ENCODE measurements at places on chromosomes 3 and 15. TPM values are rescaled to one million over a fixed set of nuclear protein-coding genes. Genes with fewer than 3 reads are reported as not detected.

- peak overlapping the region; percentile 68 for H3K4me3 ChIP-seq
- no peaks in the 10 kb centered on the region for H3K4me1 ChIP-seq
- H3K36me3 ChIP-seq: no peaks in the 10 kb centered on the region
- no peak overlapping the region for H3K27ac ChIP-seq
- H3K27me3 ChIP-seq: peaks cover 5% of the 10 kb centered on the region
These were observed 17.2 kb upstream of the ADIPOQ start for GRCh38 chr3:186825294-186825821.

- no peak for DNase-seq
- H3K27me3 ChIP-seq: no peaks in the 10 kb centered on the region
These were observed 371.4 kb downstream of the ROBO2 start for GRCh38 chr3:77411334-77411733.

DNA sequence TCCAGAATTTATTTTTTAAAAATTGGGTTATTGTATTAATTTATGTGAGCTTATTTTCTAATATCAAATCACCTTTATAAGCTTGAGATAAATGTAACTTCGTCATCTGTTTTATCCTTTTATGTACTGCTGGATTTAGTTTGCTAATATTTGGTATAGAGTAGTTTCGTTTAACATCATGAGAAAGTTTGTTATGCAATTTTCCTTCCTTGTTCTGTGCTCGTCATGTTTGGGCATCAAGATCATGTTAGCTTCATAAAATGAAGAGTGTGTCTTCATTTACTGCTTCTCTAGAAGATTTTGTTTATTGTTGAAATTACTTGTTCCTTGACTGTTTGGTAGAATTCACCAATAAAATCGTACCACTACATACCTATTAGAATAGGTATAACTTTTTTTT, 262.1 kb upstream of the SATB1 start:
- H3K4me3 ChIP-seq: no peak overlapping the region
- no peaks in the 10 kb centered on the region for H3K27me3 ChIP-seq
- no peaks in the 10 kb centered on the region for H3K4me1 ChIP-seq
- no peak for DNase-seq
- H3K36me3 ChIP-seq: peaks cover 4% of the 10 kb centered on the region

- H3K4me3 ChIP-seq: no peak overlapping the region
- no peaks in the 10 kb centered on the region for H3K4me1 ChIP-seq
- no peaks in the 10 kb centered on the region for H3K27me3 ChIP-seq
- no peak for DNase-seq
These were observed 103.3 kb upstream of the SPRED1 start for GRCh38 chr15:38149315-38149714.

DNA sequence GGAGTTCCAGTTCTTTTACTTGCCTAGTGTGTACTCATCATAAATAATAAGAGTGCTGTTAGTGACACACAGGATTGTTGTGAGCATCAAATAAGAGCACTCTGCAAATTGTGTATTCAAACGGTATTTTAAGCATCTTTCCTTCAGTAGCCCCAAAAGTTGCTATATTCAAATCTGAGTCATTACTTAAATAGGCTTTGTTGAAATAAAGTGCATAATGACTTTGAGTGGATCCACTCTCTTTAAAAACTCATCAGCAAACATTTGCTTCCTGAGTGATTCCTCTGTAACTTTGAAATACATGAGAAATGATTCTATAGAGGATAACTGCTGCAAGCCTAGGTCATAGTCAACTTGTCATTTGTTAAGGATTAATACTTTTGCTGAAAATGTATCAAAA, 29.3 kb upstream of the PLCL2 start:
- no peak overlapping the region for H3K27ac ChIP-seq
- no peak overlapping the region for H3K4me3 ChIP-seq
- no peaks in the 10 kb centered on the region for H3K36me3 ChIP-seq
- no peak for DNase-seq

DNA sequence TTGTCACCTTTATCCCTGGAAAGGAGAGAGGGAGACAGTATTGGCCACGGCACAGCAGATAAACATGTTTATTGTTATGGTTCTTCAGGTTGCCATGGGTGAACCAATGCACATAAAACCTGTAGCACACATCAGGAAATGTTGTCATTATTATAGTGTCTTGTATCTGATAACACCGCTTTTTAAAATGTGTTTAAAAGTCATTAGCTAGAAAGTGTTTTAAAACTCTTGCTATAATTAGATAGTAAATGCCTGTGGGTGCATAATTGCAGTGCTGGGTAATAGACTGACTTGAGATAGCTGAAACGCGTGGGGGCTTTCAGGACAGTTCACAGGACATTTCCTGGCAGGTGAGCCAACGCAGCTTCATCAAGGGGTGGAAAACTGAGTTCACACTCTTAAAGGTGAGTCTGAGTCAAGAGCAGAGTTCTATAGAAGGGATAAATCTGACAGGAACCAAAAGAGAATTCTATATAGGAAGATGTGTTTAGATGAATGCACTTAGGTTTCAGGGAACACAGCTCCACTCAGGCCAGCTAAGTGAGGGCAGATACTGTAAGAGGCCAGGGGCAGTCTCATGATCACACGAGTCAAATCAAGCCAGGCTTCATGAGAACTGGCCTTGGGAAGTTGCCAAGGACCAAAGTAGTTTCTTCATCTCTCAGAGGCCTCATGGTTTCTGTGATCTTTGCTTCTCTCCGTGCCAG, 35.6 kb upstream of the PPP4R2 start:
- H3K4me3 ChIP-seq: no peak overlapping the region
- no peak overlapping the region for H3K27ac ChIP-seq
- no peaks in the 10 kb centered on the region for H3K27me3 ChIP-seq

GRCh38 chr3:141945726-141946485, 69.5 kb downstream of the ATP1B3 start:
- no peak overlapping the region for H3K4me3 ChIP-seq
- H3K27ac ChIP-seq: no peak overlapping the region
- DNase-seq: no peak
- H3K4me1 ChIP-seq: no peaks in the 10 kb centered on the region

The SAMD7 gene
- total RNA-seq: not detected

DNA sequence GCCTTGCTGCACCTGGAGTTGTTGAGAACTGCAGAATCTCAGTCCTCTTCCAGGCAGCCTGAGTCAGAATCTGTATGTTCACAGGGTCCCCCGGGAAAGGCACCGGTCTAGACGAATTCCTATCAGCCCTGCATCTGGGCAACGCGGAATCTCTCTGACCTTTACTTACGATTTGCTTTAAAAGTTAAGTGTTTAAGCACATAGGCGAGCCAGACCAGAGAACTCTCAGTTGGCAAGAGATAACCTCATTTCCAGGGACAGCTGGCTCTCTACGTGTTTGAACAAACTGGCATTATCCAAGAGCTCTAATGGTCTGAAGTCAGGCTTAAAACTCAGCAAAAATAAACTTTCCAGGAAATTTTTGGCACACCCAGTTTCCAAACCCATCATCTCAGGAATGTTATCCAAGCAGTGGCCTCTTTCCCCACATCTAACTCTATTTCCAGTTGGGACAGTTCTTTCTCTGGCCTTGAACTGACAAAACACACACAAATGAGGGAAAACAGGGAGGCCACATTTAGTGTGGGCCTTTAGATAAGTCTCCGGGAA, 53.4 kb downstream of the HES1 start:
- H3K27ac ChIP-seq: no peak overlapping the region
- H3K27me3 ChIP-seq: no peaks in the 10 kb centered on the region
- no peaks in the 10 kb centered on the region for H3K4me1 ChIP-seq

The RBP2 gene
- total RNA-seq: not detected

DNA sequence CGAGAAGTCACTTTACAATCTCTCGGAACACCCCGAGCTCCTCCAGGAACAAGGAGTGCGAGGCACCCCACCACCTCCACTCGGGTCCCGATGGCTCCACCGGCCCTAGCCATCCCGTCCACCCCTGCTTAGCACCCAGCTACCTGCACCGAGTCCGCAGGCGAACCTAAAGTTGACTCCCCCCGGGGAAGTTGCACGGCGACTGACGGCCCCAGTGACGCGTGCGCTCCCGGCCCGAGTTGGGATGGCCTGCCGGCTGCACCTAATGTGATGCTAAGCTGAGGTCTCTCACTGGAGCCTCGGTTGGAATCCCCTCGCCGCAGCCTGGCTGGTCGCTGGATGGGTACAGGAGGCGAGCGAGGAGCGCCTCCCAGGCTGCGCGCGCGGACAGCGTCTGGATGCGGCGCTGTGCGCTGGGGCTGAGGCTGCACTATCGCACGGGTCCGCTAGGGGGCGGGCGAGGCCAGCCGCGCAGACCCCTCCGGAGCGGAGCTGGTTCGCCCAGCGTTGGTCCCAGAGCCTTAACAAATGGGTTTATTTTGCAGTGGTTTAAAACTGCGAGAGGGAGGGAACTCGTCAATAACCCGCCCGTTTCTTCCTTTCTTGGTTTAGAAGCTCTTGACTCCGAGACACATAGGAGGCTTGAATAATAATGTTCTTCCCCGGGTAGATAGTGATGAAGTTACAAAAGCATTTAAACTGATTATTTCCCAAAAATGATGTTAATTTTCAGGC, at the start of gene OXTR:
OXTR (minus strand) TSS at position 526 of the 735 bp plus-strand sequence. CDS start 1,426 bp downstream, outside the sequence.
- H3K4me3 ChIP-seq: peak within 1 kb of the TSS; percentile 57
- no peak within 1 kb of the TSS for H3K27ac ChIP-seq
- H3K4me1 ChIP-seq: peaks cover 2% of the 10 kb centered on the region
- no peaks in the 10 kb centered on the region for H3K36me3 ChIP-seq

DNA sequence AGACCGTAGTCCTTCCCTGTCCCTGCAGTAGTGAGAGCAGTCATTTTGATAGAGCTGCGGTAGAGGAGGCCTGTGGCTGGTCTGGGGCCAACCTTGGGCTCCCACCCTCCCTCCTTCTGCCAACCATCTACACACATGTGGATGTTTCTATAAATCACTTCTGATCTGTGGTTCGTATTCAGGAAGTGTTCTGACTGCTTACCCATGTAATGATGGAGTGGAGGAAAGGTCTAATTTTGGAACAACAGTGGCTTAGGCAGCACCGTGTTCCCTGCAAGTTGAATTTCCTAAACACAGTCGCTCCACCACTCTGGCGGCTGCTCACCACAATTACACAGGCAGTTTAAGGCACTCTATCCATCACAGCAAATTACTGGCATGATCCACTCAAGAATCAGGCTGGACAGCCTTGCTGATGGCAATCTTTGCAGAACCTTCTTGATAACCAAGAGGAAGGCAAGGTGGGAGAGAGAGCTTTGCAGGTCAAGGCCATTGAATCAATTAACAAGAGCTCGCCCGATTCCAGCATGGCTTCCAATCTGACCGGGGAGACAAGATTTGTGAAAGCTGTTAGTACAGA, 104.7 kb upstream of the VEPH1 start:
- DNase-seq: no peak
- H3K27ac ChIP-seq: no peak overlapping the region
- no peaks in the 10 kb centered on the region for H3K36me3 ChIP-seq
- H3K27me3 ChIP-seq: no peaks in the 10 kb centered on the region

The REC114 gene
- total RNA-seq: not detected

DNA sequence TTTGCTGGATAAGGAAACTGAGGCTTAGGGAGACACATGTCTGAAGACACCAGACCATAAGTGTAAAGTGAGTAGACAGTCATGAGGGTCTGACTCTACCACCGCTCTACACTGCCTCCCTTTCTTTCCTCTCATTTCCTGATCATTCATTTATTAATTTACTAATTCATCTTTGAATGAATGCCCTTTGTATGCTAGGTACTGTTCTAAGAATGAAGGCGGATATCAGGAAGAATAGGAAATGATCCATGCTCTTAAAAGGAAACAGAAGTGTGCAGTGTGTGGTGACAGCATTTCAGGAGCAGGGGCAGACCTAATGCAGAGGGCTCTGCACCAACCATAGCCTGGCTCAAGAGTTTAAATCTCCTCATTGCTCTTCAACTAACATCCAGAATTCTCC, 31.8 kb upstream of the PSMD6 start:
- no peak overlapping the region for H3K27ac ChIP-seq
- no peak overlapping the region for H3K4me3 ChIP-seq
- no peaks in the 10 kb centered on the region for H3K36me3 ChIP-seq

- H3K4me3 ChIP-seq: no peak overlapping the region
- H3K36me3 ChIP-seq: no peaks in the 10 kb centered on the region
- DNase-seq: no peak
- no peaks in the 10 kb centered on the region for H3K27me3 ChIP-seq
These were observed 51.5 kb downstream of the PDZRN3 start for GRCh38 chr3:73573204-73573603.

DNA sequence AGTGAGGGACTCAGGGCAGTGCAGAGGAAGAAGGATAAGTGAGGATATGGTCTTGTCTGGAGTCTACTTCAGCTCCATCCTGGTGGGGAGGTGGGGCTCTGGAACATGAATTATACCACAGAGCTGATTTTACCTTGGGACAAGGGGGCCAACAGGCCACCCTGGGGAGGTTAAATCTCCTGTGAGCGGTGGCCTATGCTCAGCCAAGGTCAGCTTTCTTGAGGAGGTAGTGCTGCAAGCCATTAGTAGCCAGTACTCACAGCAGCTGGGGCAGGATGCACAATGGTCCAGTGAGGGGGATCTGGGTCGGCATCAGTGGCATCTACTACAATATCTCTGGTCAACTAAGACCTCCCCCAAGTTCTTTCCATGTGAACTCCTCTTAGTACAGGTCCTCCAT, 49.7 kb downstream of the XYLB start:
- DNase-seq: no peak
- no peaks in the 10 kb centered on the region for H3K4me1 ChIP-seq
- H3K36me3 ChIP-seq: peaks cover 34% of the 10 kb centered on the region
- no peaks in the 10 kb centered on the region for H3K27me3 ChIP-seq
- H3K4me3 ChIP-seq: no peak overlapping the region
- H3K27ac ChIP-seq: no peak overlapping the region

GRCh38 chr15:90022345-90022744, 21.2 kb downstream of the ZNF710 start:
- no peak overlapping the region for H3K4me3 ChIP-seq
- H3K27ac ChIP-seq: no peak overlapping the region
- no peaks in the 10 kb centered on the region for H3K36me3 ChIP-seq
- H3K27me3 ChIP-seq: no peaks in the 10 kb centered on the region

DNA sequence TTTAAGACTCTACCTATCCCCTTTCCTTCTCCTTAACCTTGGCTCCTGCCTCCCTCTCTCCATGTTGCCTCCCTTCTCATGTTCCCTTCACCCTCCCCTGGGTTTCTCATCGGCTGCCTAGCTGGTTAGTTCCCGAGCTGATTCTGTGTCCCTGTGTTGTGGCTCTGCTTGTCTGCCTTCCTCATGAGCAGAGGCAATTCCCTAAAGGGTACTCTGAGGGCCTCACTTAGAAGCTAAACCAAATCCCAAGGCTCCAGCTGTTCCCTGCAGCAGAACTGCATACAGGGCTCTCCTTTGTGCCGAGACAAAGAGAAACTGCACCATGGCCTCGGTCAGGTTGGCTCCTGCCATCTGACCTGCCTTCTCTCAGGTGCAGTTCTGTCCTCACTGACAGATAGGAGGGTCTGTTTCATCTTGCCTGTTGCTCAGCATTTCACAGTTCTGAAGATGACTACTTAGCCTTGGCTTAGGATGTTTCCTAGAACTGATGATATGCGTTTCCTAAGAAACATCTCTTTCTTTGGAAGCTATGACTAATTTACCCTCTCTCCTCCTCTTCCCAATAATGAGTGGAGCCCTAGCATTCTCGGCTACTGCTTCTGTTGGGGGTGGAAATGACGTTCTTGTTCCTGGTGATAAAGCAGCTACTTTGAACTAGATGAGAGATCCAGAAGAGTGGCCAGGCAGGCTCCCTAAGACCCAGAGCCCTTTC, 27.1 kb downstream of the DUOX1 start:
- H3K27ac ChIP-seq: no peak overlapping the region
- no peak for DNase-seq
- peaks cover 2% of the 10 kb centered on the region for H3K4me1 ChIP-seq
- H3K4me3 ChIP-seq: no peak overlapping the region
- H3K27me3 ChIP-seq: no peaks in the 10 kb centered on the region
- no peaks in the 10 kb centered on the region for H3K36me3 ChIP-seq

- H3K4me1 ChIP-seq: no peaks in the 10 kb centered on the region
- H3K27ac ChIP-seq: no peak within 1 kb of the TSS
- H3K27me3 ChIP-seq: no peaks in the 10 kb centered on the region
- peak within 1 kb of the TSS; percentile 75 for H3K4me3 ChIP-seq
These were observed at the start of gene MME for GRCh38 chr3:155079746-155080487. MME (plus strand) TSS chr3:155080319; CDS start chr3:155084168, 3,849 bp downstream.
